ENCODE measurements at places on chromosomes 2 and 18. TPM values are rescaled to one million over a fixed set of nuclear protein-coding genes. Genes with fewer than 3 reads are reported as not detected.

DNA sequence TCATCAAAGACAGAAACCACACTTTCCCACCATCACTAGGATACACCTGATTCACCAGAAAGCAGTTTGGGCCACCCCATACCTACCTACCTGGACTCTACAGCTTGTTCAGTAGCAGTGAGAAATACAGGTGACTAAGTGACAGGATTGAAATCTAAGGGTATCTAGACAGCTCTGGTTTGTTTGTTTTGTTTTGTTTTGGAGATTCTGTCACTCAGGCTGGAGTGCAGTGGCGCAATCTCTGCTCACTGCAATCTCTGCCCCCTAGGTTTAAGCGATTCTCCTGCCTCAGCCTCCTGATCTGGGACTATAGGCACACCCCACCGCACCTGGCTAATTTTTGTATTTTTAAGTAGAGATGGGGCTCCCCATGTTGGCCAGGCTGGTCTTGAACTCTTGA lies 3.1 kb downstream of the TTC21B start:
- 0 out of 2 replicates have a peak, but pooled peaks cover 9% of the 10 kb centered on the region for H3K36me3 ChIP-seq
- no peak overlapping the region for H3K4me3 ChIP-seq
- no peak for DNase-seq
- H3K27me3 ChIP-seq, result no peaks in the 10 kb centered on the region
- peaks cover 21% of the 10 kb centered on the region for H3K4me1 ChIP-seq
- no peak overlapping the region for H3K27ac ChIP-seq

GRCh38 chr2:220090050-220090449 lies 462.6 kb downstream of the SLC4A3 start:
- no peaks in the 10 kb centered on the region for H3K36me3 ChIP-seq
- H3K4me3 ChIP-seq, result no peak overlapping the region
- H3K27ac ChIP-seq, result no peak overlapping the region
- no peak for DNase-seq

DNA sequence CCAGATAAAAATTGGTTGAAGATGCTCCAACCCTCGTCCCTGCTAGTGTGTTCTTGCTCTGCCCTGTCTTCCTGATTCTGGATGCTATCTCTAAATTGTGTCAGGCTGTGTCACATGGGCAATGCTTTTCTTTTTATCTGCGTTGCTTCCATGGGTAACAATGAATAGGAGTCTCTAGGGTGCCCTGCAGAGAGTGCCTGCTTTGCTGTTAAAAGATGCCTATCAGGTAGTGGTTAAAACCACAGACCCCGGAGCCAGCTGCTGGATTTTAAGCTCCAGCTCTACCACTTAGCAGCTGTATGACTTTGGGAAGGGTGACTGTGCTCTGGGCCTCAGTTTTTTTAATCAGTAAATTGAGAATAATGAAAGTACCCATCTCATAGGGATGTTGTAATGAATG lies 340.3 kb downstream of the PLCL1 start:
- H3K4me1 ChIP-seq, result no peaks in the 10 kb centered on the region
- H3K4me3 ChIP-seq, result no peak overlapping the region
- H3K27ac ChIP-seq, result no peak overlapping the region
- H3K27me3 ChIP-seq, result no peaks in the 10 kb centered on the region
- H3K36me3 ChIP-seq, result no peaks in the 10 kb centered on the region

Gene KIAA2012
- not detected for total RNA-seq

Data from WTC11 (cell line).